Activated CD4-positive, alpha-beta T cell treated with anti-CD3 and anti-CD28 coated beads for 36 hours (primary cell): ENCODE measurements at places on chromosomes 2 and 18.
A peak's percentile ranks its signal among the peaks of the same experiment; 100 is the strongest.

DNA sequence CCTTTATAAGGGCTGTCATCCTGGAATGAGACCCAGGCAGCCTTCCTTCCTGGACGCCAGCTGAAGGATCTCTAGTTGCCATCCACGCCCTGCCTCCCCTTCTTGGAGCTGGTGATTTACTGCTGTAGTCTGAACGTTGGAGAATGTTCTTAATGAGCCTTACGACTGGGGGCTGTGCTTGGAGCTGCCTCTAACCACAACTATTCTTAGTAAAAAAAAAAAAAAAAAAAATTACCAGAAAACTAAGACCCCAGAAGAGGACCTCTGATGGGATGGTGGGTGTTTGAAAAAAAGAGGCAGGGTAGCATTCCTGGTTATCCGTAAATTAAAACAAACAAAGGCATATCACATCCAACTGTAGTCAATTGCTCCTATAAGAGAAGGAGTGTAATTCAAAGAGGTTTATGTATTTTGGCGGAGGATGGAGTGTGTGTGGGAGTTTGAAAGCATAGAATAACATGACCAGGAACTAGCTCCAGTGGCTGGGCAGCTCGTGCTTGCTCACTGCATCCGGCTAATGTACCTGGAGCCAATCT lies 105.4 kb downstream of the QPCT start:
- DNase-seq, result no peak

DNA sequence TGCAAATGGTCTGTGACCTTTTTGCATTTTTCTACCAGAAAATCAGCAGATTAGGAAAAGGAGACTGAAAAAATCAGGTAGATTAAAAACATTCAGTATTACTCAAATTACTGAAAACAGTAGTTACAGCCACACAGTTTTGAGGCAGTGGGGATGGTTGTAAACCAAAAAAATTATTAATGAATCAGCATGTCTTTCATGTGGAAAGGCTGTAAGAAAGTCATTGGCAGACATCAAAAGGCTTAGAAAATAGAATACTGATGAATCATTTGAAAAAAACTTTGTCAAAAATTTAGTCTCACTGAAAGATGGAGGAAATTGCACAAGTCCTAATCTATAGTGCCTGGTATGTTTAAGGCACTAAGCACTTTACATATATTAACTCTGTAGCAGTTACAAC lies 133.9 kb upstream of the GCFC2 start:
- DNase-seq, result no peak

- no peak for DNase-seq
Measured at GRCh38 chr2:85861180-85861579, 27.6 kb downstream of the ST3GAL5 start.

DNA sequence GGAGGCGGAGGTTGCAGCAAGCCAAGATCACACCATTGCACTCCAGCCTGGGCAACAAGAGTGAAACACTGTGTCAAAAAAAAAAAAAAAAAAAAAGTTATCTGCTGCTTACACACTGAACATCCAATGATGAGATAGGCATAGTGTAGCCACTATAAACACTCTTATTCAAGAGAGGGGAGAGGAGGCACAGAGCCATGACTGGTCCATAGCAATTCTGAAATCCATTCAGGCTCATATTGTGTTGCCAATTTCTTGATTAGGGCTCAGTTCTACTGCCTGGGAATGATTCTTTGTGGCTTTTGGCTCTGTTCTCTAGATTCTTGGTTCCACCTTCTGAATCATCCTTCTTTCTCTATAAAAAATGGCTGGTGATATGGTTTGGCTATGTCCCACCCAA lies 136.1 kb downstream of the ZFP36L2 start:
- no peak for DNase-seq

- DNase-seq, result no peak
Measured at GRCh38 chr2:168311261-168311910, 64.0 kb upstream of the STK39 start.

GRCh38 chr18:10784596-10785202 lies 258.9 kb downstream of the NAPG start:
- no peak for DNase-seq

GRCh38 chr2:237235383-237236095 lies 149.8 kb downstream of the COPS8 start:
- DNase-seq, result no peak

- DNase-seq, result no peak
Measured at GRCh38 chr2:46413111-46413510, 66.3 kb upstream of the TMEM247 start.

DNA sequence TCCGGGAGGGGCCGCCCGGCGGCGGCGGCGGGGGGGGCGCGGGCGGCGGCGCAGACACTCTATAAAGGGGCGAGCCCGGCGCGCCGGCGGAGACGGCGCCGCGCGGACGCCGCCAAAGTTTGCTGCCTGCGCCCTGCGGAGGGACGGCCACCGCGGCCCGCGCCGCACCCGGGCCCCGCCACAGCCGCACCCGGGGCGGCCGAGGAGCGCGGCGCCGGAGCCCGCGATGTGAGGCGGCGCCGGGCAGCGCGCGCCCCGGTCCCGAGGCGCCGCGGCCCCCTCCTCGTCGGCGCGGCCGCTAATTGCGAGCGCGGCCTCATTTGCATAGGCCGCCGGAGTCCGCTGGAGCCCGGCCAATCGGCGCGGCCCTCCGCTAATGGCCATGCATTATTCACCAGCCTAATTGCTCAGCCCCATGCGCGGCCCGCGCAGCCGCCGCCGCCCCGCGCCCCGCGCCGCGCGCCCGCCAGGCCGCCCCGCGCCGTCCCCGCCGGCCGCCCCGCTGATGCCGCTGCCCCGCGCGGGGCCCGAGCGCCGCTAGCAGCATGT lies at the start of gene SALL3:
TSS of gene SALL3 (plus strand) at position 89 of the 549 bp plus-strand sequence. CDS start at position 546, 457 bp downstream.
- no peak for DNase-seq

GRCh38 chr2:170298115-170298514 lies 120.2 kb downstream of the MYO3B start:
- DNase-seq, result no peak

GRCh38 chr2:8592736-8593135 lies 89.1 kb upstream of the ID2 start:
- DNase-seq, result no peak

GRCh38 chr2:179606141-179606540 lies 255.3 kb downstream of the ZNF385B start:
- DNase-seq, result no peak

DNA sequence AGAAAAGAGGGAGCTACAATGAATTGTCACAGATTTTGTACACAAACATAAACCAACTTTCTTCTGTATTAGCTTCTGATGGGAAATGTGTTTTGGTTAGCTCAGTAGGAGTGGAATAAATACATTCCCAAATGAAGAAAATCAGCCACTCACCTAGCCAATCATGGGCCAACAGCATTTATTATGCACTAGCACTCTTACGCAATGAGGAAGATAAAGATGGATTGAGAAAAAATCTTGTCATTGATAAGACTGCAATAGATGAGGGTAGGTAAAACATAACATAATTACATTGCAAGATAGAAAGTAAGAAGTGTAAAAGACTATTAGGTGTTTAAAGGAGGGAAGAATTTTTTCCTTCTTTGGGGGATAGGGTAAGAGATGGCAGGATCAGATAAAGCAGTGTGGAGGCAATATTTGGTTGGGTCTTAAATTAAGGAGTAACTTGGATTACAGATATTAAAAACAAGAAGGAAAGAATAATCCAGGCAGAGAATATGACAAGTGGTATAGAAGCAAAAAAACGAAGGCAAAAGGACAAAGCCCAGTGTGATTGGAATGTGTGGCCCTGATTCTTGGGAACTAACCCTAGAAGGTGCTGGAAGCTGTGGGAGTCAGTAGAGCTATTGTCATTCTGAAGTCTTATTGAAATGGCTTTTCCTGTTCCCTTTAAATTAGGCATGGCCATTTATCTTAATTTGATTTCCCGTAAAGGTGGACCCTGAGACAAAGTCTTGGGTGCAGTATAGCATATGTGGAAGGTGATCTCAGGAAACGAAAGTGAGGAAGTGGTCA lies 208.4 kb upstream of the MEX3C start:
- no peak for DNase-seq

DNA sequence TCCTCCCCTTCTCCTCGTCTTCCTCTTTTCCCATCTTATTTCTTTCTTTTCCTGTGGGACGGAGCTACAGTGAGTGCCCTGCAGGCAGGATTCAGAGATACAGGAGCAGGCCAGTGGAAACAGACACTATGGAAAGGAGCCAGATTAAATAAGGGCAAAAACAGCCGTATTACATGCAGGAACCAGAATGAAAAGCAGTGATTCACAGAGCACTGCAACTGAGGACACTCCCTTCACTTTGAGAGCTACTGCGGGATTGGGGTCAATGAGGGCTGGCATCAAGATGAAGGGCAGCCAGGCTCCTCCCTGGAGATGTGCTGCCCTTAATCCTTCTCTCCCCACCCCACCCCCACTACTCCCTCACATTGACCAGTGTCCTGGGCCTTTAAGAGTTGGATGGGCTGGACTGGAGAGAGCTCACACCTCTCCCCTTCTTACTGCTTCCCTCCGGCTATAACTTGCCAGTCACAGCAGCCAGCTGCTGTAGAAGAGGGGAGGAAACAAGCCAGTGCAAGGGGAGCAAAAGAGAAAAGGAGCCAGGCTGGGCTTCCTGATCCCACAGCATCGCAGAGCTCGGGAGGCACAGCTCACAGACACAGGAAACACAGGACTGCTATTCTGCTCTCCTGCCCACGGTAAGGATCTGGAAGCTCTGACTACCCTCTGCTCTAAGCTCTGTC lies at the start of gene PLCD4:
TSS of gene PLCD4 (plus strand) at position 464 of the 680 bp plus-strand sequence. CDS start 7,841 bp downstream, outside the sequence.
- no peak for DNase-seq

DNA sequence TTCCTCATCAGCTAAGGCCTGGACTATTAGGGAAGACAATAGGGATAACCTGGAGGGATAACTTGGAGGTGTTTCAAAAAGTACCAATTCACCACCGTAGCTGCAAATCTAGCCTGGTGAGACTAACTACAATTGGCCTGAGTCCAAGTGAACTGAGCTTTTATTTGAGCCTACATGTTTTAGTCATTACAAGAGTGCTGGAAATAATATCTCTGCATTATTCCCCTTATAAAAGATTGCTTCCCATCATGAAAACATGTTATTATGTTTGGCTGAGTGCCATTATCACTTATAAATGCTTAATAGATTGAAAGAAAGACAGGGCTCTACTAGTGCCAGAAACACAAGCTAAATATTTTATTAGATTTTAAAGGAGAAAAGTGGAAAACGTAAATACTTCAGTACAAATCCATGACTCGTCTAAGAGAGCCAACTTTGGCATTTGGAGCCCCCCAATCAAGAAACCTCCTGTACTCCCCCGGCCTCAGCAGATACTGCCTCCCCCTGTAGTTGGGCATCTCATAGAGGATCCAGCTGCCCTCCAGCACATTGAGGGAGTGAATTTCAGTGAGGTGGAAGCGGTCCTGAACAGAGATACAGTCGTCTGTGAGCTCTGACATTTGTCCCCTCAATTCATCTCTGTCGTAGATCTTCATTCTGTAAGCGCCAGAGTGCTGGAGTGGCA lies 3.6 kb downstream of the CRYGB start:
- DNase-seq, result no peak

GRCh38 chr18:58990720-58991119 lies 126.0 kb downstream of the ZNF532 start:
- no peak for DNase-seq

DNA sequence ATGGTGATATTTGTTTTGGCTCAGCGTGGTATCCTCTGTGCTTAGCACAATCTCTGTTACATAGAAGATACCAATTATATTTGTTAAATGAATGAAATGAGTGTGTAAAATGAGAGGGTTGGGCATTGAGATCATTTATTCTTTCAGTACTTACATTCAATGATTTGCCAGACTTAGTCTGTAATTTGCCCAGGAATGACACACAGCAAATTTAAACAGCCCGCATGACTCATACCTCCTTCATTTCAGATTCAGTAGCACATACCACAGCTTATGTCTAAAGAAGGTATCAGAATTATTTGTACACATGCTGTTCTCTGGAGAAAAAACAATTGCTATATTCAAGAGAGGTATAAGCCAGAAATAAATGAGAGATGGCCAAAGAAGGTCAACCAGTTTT lies 37.0 kb downstream of the KLHL14 start:
- no peak for DNase-seq

DNA sequence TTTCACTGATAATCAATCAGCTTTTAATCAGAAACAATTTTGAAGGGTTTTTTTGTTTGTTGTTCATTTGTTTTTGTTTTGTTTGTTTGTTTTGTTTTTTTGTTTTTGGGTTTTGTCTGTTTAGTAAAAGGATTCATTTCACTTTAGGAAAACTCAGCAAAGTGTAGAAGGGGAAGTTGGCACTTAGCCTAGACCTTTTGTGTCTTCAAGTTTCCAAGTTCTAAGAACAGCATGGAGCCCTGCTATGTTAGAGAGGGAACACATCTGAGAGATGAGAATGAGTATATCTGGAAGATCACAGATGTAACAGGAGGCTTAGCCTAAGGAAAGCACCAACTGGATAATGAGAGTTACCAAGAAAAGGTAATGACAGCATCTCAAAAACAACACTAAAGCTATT lies 501.5 kb downstream of the ERBB4 start:
- no peak for DNase-seq

DNA sequence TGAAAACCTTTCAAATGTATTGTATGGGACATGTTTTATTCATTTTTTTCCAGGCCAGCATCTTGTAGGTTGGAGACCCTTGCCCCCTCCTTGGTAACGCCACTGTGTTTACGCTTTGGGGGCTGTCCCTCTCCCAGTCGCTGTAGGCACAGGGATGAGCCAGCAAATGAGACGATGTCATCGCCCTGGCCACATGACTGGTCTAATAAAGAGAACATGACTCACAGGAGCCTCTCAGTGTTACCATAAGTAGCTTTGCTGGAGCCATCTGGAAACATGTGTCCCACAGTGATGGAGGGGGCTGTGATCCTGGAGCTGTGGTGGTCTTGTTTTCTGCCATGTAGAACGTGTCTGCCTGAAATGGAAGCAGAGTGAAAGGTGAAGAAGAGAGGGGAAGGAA lies 78.9 kb downstream of the CD8B2 start:
- peak; percentile 83 for DNase-seq

- DNase-seq, result no peak
Measured at GRCh38 chr2:99660616-99661406, 171.0 kb upstream of the REV1 start.

DNA sequence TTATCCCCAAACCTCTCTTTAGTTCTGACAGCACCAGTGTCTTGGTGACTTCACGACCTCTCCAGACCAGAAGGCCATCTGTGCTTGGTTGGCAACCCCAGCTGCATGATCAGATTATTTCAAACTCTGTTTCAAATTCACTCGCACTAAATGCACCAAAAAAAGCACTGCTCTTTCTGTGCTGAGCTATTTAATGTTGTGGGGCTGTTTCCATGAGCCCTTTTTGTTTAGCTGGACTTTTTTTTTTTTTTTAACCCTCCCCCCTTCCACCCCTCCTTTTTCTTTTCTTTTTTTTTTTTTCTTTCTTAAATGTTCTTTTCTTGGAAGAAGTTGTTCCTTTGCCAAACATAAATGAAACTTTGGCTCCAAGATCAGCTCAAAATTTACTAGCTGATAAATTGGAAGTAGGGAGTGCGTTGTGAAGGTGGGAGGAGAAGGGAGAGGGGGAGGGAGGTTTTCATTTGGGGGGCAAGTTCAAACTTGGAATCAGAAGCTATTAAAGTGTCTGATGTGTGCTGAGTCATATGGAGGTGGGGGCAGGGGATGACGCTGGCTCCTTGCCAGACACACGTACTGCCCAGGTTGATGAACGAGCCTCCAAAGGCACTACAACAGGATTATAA lies 543.0 kb upstream of the TNP1 start:
- DNase-seq, result no peak

GRCh38 chr18:31598021-31598805 lies 6.5 kb downstream of the TTR start:
- no peak for DNase-seq

GRCh38 chr2:178498137-178498536 lies 17.9 kb downstream of the PLEKHA3 start:
- DNase-seq, result no peak
